ENCODE measurements at places on chromosomes 4 and X. TPM values are rescaled to one million over a fixed set of nuclear protein-coding genes. Genes with fewer than 3 reads are reported as not detected.

The SLC2A9 gene
- 2.2 TPM for total RNA-seq

DNA sequence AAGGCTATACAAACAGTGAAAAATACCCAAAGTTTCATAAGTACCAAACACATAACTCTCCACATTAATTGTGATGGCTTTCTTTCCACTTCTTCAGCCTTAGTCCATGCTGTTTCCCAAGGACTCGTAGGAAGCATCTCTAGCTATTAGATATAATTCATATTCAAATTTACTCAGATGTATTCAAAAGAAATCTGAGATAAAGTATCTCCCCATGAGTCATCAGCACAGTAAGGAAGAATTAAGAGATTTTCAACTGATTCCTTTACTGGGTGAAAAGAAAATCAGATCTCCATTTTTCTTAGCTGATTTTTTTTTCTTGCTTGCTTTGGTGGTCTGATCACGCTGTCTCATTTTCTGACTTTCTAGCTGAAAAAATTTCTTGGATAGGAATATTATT, 71.7 kb downstream of the MID1 start:
- no peaks in the 10 kb centered on the region for H3K36me3 ChIP-seq
- no peak for DNase-seq
- H3K27ac ChIP-seq, result no peak overlapping the region
- H3K4me3 ChIP-seq, result no peak overlapping the region

The TBC1D25 gene
- 10.5 TPM for total RNA-seq

- H3K4me3 ChIP-seq, result no peak overlapping the region
- no peak for DNase-seq
- H3K4me1 ChIP-seq, result no peaks in the 10 kb centered on the region
- H3K27me3 ChIP-seq, result no peaks in the 10 kb centered on the region
- H3K27ac ChIP-seq, result no peak overlapping the region
Observed at GRCh38 chr4:10715696-10716095, 31.1 kb upstream of the CLNK start.

The LAGE3 gene
- 42.8 TPM for total RNA-seq

GRCh38 chr4:180057891-180058671, 2185.1 kb upstream of the TENM3 start:
- H3K27ac ChIP-seq, result no peak overlapping the region
- H3K4me1 ChIP-seq, result no peaks in the 10 kb centered on the region
- no peaks in the 10 kb centered on the region for H3K36me3 ChIP-seq

DNA sequence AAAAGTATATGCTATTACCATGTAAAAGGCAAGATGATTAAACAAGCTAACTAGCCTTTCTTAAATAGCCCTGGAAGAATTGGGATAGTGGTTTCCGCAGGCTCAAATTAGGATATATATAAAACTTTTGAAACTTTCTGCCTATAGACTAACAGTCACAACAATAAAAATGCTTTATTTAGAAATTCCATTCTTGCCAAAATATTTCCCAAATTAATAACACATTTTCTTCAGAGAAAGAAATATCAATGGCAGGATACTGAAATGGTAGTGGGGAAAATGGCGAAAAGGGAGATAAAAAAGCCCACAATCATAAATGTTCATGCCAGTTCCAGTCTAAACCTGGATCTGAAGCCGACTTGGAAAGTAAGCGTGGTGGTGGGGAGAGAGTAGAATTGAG, 56.0 kb downstream of the MAD2L1 start:
- H3K4me3 ChIP-seq, result no peak overlapping the region
- H3K27ac ChIP-seq, result no peak overlapping the region
- no peak for DNase-seq
- H3K27me3 ChIP-seq, result no peaks in the 10 kb centered on the region

The GABRE gene
- total RNA-seq, result 3.9 TPM

The ETDA gene
- not detected for total RNA-seq

DNA sequence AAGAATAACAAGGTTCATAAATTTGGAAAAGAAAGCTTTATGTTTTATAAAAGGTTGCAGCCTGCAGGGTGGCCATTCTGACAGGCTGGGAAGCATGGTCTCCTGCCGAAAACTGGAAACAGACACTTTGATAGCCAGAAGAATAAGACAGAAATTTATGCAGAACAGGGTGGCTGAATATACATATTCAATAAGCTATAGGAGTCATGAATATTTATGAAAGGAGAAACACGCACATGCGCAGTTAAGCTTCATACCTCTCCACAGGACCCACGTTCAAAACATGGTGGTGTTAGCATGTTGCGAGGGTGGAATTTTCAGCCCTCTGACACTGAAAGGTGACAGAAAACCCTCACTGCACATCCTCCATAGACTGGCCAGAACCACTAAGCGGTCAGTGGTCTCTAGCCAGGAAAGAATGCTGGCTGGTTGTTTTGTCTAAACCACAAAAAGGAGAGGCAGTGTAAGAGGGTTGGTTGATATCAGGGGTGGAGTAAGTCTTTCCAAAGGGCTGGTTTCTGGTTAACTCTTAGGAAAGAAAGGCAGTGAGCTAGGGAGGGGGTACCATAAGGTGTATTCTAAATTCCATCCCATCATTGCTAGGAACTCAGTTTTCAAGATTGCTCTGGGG, 58.2 kb downstream of the ANXA10 start:
- peak overlapping the region; percentile 71 for H3K27ac ChIP-seq
- no peaks in the 10 kb centered on the region for H3K36me3 ChIP-seq
- no peaks in the 10 kb centered on the region for H3K27me3 ChIP-seq
- no peak for DNase-seq
- H3K4me3 ChIP-seq, result no peak overlapping the region

The VCX gene
- not detected for total RNA-seq

The BST1 gene
- 0.44 TPM for total RNA-seq

GRCh38 chr4:84479663-84480062, 19.4 kb downstream of the NKX6-1 start:
- no peak overlapping the region for H3K4me3 ChIP-seq
- no peak overlapping the region for H3K27ac ChIP-seq
- H3K4me1 ChIP-seq, result no peaks in the 10 kb centered on the region

GRCh38 chr4:154741922-154742850, 1.6 kb upstream of the LRAT start:
- no peak overlapping the region for H3K27ac ChIP-seq
- H3K4me3 ChIP-seq, result no peak overlapping the region
- H3K4me1 ChIP-seq, result peaks cover 20% of the 10 kb centered on the region
- H3K27me3 ChIP-seq, result no peaks in the 10 kb centered on the region

DNA sequence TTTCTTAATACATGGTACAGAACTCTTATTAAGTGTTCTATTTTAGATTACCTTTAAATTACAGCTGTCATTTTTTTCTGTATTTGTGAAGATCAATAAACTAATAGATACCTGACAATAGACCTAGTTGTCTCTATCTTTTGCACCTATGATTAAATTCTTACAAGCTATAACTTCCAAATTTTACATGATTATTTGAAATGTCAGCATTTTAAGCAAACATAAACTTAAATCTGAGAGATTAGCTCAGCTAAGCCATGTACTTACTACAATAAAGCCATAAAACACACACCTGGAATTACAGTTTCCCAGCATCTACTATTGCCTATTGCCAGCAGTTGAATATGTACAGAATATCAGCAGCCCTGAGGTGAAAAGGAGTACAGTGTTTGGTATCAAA, 118.8 kb downstream of the UGT8 start:
- H3K27me3 ChIP-seq, result no peaks in the 10 kb centered on the region
- no peak overlapping the region for H3K27ac ChIP-seq

DNA sequence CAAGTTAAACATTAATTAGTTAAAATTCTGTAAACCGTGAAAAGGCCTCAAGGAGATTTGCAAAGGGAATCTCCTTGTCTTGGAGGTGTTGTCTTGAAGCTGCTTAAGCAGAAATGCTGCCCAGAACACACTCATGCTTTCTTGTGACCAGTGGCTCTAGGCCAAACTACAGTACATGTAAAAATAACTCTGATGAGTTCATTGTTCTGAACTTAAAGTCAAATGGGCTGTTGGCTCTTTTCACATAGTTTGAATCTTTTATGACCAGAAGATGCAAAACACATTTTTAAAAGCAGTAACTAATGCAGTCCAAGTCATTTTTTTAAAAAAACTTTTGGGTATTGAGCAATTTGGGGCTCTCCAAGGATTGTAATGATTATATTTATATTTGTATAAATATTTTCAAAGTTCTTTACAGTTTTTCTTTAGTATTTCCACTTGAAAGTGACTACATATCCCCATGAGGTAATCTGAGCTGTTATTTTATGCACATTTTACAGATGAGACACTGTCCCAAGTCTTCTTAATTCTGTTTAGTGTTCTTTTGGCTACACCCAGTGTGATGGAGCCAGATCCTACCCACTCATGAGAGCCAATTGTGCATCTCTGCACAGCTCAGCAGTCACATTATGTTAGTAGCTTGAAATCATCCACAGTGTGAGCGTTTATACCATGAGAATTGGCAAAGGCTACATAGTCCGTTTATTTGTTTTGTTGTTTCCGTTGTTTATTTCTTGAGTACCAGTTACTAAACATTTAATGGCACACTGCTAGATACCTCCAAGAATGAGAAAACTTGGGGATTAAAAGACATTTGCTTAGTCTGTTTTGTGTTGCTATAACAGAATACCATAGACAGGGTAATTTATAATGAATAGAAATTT, 112.8 kb upstream of the ATXN3L start:
- no peak overlapping the region for H3K27ac ChIP-seq
- peaks cover 11% of the 10 kb centered on the region for H3K4me1 ChIP-seq
- H3K27me3 ChIP-seq, result no peaks in the 10 kb centered on the region
- no peak overlapping the region for H3K4me3 ChIP-seq
